ENCODE measurements at places on chromosomes 3 and 15.

DNA sequence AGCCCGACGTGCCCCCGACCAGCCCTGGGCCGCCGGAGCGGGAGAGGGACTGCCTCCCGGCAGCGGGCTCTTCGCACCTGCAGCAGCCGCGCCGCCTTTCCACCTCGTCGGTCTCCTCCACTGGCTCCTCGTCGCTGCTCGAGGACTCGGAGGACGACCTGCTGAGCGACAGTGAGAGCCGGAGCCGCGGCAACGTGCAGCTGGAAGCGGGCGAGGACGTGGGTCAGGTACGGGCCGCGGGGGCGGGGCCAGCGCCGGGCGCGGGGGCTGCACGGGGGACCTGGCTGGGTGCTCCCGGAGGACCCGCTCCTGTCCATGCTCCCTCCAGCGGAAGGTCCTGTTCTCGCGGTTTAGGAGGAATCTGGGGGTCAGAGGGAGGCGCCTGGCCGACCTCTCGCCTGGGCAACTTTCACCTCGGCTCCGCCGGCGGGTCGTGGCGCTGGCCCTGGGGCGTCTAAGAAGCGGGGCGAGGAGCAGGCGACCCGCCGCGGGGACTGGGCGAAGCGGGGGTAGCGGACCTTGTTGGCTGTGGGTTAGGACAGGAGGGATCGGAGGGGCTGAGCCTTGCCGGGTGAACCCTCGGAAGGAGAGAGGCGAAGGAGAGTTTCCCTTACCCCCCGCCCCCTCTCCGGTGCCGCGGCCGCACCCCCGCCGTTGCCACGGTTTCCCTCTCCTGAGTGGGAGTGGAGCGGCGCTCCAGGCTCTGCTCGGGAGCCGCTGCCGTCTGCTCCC, 682 bp downstream of the ITPKA start:
- no peak for DNase-seq

DNA sequence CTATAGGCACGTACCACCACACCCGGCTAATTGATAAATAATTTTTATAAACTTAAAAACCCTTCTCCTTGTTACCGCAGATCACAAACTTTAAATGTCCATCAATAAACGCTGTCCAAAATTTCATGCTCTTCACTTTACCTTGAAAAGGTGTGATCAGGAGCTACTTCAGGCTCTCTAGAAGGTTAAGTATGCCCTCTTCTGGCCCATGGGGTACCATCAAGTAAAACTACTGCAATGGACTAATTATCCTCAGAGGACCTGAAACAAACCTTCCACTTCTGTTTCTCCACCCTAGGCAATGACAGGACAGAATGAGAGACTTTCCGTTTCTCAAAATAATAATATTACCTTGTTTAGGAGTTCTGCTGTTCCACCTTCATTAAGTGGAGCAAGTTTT, 9.2 kb downstream of the LZTFL1 start:
- no peak for DNase-seq

GRCh38 chr3:45120359-45121158, 25.6 kb downstream of the CDCP1 start:
- DNase-seq = no peak

DNA sequence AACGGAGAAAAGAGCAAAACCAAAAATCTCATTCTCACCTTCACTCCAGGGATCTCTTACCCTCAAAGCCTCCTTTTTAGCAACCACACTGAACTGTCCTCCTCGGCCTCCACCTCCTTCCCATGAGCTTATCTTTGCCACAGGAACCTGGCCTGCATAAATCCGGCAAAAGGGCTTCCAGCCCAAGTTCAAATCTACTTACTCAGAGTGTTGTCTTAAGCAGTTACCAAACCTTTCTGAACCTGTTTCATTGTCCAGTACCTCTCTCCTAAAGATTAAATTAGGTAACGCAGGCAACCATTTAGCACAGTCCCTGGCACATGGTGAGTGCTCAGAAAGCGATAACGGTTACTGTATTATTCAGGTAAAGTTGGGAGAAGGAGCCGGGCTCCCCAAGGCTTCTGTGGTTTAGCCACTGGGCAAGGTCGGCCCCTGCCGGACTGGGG, 777 bp downstream of the CIB1 start:
- no peak for DNase-seq

DNA sequence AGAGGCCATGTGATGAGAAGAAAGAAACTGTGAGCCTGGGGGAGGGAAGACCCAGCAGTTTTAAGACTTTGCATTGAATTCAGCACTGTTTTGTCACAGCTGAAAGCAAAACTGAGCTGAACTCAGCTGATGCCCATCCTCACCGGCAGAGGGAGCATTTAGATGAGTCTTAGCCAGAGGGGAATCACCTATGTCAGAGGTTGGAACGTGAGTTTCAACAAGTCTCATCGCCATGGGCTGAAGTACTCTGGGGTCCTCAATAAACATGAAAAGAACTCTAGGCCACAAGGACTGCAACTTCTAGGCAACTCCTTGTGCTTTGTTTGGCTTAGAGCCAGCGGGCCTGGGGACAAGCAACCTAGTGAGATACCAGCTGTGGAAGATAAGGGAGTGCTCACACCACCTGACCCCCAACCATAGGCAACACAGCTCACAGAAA, 324.5 kb downstream of the TBL1XR1 start:
- no peak for DNase-seq

- no peak for DNase-seq
Measured at GRCh38 chr15:73305331-73306211, 63.2 kb downstream of the HCN4 start.

All from esophagus squamous epithelium (tissue), 5 donors.